Left kidney (tissue), 8 donors: ENCODE measurements at places on chromosomes 2 and 18. TPM values are rescaled to one million over a fixed set of nuclear protein-coding genes. Genes with fewer than 3 reads are reported as not detected.

DNA sequence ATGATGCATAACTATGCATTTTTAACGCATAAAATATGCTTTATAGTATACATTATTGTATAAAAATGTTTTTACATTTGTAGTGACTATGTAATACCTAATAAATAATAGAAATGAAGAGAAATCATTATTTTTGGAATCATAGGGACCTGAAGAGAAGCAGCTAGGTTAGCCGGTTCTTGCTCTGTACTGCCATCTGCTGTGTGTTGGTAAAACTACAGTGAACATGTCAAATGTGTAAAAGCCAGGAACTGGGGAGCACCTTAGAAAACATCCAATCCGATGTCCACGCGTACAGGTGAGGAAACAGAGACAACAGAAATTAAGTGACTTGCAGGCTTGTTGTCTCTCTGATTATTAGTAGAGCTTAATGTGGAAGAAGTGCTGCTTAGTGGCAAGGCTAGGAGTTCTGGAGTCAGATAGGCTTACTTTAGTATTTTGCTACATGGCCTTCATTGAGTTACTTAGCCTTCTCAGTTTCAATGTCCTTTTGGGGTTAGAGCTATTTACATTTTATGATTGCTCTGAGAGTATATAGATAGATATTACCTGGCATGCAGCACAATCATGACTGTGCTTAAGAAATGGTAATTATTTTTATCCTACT lies 386.5 kb downstream of the DLGAP1 start:
- DNase-seq = peak; percentile 46

GRCh38 chr2:136030406-136030805 lies 45.0 kb upstream of the DARS1 start:
- no peak for DNase-seq

DNA sequence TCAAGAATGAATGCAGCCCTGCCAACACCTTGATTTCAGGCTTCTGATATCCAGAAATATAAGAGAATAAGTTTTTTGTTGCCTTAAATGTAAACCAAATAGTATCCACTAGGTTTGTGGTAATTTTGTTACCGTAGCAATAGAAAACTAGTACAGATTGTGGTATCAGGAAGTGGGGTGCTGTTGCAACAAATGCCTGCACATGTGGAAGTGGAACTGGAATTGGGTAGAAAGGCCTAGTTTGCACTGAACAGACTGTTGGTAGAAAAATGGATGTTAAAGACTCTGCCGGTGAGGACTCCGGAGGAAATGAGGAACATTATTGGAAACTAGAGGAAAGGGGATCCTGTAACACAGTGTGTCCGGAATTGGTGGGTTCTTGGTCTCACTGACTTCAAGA lies 145.8 kb upstream of the MGAT5 start:
- DNase-seq = no peak

- no peak for DNase-seq
These were observed 249.4 kb upstream of the SLC14A2 start for GRCh38 chr18:45365835-45366234.

DNA sequence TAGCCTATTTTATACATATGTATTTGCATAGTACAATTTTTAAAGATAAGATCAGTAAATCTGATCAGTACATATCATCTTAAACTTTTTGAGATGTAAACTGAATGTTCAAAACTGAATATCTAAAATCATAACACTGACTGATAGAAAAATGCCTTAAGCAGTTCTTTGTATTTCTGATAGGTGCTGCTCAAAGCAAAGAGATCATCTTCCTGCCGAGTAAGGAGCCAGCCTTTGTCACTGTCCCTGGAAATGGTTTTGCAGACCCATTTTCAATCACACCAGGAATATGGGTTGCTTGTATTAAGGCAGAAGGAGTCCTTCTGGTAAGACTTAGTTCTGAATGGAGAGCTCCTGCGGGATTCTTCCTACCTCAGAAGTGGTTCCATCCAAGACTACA lies 135.0 kb downstream of the LAMA3 start:
- DNase-seq = no peak

DNA sequence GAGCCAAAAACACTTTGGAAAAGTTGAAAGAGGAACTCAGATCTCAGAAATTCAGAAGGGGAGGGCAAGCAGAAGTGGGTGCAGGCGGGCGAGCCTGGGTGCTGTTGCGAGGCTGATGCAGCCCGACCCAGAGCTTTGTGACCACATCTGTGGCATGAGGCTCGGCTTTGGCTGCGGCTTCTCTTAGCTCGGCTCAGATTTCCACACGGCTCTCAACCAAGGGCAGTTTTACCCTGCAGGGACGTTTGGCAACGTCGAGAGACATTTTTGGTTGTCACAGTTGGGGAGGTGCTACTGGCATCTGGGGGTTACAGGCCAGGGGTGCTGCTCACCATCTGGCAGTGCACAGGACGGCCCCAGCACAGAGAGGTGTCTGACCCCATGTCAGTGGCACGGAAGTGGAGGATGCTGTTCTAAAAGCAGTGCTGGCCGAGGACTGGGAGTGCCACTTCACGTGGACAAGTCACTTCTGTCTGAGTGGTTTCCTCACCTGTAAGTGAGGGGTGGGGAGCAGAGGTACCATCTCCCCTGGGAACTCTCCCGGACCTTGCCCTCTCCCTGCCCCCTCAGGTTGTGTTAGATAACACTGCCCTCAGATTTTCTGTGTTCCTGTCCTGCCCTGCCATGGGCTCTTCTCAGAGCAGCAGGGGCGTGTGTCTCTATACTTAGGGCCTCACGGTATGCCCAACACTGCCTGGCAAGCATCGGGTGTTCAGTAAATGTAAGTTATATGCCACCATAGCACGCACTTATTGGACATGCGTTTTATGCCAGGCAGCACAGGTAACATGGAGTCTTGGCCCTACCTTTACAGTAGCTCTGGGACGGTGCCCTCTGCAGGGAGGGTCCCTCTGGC lies 48.7 kb upstream of the FAHD2A start:
- DNase-seq = no peak

DNA sequence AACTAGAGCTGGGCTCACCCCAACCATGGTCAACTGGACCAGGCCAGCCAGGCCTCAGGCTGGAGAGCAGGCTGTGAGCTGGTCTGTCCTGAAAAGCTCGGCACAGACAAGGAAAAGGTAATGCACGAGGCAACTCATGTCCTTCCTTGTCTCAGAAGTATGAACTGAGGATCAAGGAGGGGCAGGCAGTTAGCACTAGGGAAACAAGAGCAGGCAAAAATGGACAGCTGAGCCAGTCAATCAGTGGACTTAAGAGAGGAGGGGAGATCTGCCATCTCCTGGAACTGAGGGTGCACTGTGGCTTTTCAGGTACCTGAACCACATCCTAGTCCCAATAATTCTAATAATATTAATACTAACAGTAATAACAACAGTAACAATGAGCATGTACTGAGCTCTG lies 20.6 kb upstream of the WIPF1 start:
- no peak for DNase-seq

RAMP1 gene
- polyA plus RNA-seq = 2.5 TPM

LBX2 gene
- 3.1 TPM for polyA plus RNA-seq

APCDD1 gene
- polyA plus RNA-seq = 74.6 TPM

SLC66A2 gene
- 18.5 TPM for polyA plus RNA-seq

SMARCAL1 gene
- 30.3 TPM for polyA plus RNA-seq

B4GALT6 gene
- polyA plus RNA-seq = 20.7 TPM
